ENCODE measurements at places on chromosomes 3 and 15. TPM values are rescaled to one million over a fixed set of nuclear protein-coding genes. Genes with fewer than 3 reads are reported as not detected.

ISY1 gene
- 23.4 TPM for total RNA-seq

CLDN16 gene
- 73.5 TPM for total RNA-seq

DENND6A gene
- total RNA-seq: 34.2 TPM

SLCO2A1 gene
- total RNA-seq: 17.1 TPM

ACTC1 gene
- total RNA-seq: 101 TPM

ADIPOQ gene
- total RNA-seq: 2.5 TPM

TM4SF4 gene
- total RNA-seq: 0.58 TPM

P2RY1 gene
- 6.9 TPM for total RNA-seq

VGLL3 gene
- total RNA-seq: 7.5 TPM

SPINT1 gene
- 105 TPM for total RNA-seq

ZNF385D gene
- 11.0 TPM for total RNA-seq

CCDC33 gene
- 2.9 TPM for total RNA-seq

GPR149 gene
- not detected for total RNA-seq

NT5DC2 gene
- 48.9 TPM for total RNA-seq

ITIH3 gene
- total RNA-seq: 8.6 TPM

CLSTN2 gene
- total RNA-seq: 6.8 TPM

SKOR1 gene
- 0.29 TPM for total RNA-seq

HGD gene
- total RNA-seq: 38.9 TPM

HHATL gene
- total RNA-seq: 9.0 TPM

CSPG5 gene
- 1.3 TPM for total RNA-seq

ITPKA gene
- total RNA-seq: 0.47 TPM

HAPLN3 gene
- total RNA-seq: 6.3 TPM

CFAP161 gene
- total RNA-seq: 0.58 TPM

CX3CR1 gene
- total RNA-seq: 5.3 TPM

SATB1 gene
- 49.2 TPM for total RNA-seq

CADM2 gene
- 7.1 TPM for total RNA-seq

GPR160 gene
- 25.9 TPM for total RNA-seq

MTFMT gene
- 12.8 TPM for total RNA-seq

CHSY1 gene
- 39.9 TPM for total RNA-seq

PRKCD gene
- 11.7 TPM for total RNA-seq

LINGO1 gene
- 8.5 TPM for total RNA-seq

CCR9 gene
- total RNA-seq: 0.18 TPM
